ENCODE measurements at places on chromosomes 5 and 9.

GRCh38 chr5:143776951-143777350, 35.0 kb upstream of the HMHB1 start:
- no peak for DNase-seq

DNA sequence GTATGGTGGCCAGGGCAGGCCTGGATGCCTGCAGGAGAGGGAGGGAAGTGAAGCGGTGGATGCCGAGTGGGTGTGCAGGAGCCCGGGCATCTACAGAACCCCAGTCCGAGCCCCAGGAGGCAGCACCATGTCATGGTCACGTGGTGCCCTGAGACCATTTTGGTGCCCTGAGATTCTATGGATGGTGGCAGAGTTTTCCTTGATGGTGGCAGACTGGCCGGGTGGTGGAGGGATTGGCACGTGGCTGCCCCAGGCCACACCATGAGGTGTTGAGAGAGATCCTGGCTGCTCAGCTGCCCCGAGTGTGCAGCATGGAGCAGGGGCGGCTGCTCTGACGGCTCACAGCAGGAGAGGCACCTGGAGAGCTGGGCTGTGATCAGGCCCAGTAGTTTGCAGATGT, 52.3 kb downstream of the SYK start:
- DNase-seq, result no peak

DNA sequence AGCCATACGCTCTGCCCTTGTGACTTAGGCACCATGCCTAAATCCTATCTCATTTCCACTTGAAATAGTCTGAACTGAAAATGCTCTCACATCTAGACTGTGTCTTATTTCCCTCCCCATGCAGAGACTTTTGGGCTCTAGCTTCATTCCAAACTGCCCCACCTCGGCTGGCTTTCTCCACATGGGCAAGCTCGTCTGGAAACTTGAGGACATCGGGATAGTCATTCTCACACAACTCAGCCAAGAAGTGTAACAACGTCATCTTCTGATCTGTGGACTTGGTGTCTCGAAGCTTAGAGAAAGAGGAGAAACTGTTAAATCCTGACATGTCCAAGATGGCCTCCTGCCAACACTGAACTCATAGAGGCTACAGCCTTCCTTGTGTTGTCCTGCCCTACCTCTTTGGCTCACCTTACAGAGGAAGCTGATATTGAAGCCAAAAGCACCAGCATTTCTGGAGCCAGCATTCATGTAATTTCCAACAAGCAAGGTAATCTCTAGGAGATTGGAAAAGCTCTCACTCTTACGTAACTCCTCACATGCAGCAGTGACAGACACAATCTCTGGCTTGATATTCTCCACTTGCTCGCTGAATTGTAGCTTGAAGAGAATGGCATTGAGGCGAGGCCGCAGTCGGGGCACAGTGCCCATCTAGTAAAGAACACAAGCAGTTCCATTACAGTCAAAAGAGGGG, 39.6 kb downstream of the PCDHGC5 start:
- DNase-seq, result no peak

DNA sequence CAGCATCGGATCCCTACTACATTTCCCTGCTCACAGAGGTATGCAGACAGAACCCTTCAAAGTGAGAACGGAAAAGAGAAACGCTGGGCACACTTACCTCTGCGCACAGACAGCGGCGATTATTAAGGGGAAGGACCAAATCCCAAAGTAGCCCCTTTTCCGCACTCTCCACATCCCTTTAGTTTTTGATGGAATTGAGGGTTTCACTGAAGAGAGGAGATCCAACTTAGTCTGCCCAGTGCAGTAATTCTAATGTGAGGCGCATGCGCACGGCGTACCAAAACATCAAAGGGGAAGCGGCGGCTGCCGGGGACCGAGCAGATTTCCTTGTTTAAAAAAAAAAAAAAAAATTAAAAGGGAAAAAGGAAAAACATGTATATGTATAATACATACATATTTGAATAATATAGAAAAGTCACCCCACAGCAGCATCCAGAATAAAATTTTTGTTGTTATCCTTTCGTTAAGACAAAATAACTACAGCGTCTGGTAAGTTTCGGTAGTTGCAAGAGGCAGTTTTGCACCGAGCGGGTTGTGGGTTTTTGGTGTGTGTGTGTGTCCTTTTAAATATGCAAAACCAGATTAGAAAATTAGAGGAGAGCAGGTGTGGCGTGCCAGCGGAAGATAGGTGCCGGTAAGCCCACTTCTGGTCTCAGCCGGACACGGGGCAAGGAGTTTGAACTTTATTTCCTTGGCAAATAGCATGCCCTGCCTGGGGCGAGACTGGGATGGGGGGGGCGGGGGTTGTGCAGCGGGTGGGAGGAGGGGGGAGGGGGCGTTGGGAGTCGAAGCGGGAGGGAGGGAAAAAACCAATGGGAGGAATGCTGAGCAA, at the start of gene GABRB2:
Gene GABRB2, minus strand, starts transcription at position 256 of the 832 bp plus-strand sequence. Its CDS starts 82 bp downstream, at position 174.
- DNase-seq, result peak; percentile 19

DNA sequence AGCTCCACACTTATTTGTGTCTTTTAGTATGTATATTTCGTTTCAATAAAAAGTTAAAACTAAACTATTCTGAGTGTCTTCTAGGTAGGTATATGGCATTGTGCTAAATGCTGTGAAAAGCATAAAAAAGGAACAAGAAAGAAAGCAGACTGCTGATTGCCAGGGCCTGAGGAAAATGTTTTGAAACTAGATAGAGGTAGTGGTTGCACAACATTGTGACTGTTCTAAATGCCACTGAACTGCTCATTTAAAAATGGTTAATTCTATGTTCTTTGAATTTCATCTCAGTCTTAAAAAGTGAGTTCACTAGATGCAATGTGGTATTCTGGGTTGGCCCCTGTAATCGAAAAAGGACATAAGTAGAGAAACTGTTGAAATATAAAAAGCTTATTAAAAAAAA, 2.6 kb upstream of the ALAD start:
- no peak for DNase-seq

DNA sequence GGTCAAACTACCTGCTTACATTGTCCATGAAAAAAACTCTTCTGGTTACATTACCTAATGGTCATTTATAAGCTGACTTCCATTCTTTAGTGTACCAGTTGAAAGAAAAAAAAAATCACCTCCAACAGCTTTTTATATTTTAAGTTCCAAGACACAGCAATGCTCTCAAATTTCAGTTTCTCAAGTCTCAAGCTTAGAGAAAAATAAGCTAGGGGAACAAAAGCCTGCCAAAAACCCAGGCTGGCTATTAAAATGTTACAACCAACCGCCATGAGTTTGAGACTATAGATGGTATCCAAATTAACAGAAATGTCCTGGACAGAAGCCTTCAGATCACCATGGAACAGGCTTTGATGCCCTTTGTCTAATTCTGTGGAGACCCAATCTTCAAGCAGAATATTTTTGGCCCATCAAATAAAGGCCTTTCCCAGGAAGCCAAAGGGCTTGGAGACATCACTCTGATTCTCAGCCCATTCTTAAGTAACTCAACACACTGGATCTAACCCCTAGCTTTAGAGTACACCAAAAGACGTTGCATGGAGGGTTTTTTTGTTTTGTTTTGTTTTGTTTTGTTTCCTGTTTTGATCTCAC, 343.7 kb downstream of the GLIS3 start:
- no peak for DNase-seq

DNA sequence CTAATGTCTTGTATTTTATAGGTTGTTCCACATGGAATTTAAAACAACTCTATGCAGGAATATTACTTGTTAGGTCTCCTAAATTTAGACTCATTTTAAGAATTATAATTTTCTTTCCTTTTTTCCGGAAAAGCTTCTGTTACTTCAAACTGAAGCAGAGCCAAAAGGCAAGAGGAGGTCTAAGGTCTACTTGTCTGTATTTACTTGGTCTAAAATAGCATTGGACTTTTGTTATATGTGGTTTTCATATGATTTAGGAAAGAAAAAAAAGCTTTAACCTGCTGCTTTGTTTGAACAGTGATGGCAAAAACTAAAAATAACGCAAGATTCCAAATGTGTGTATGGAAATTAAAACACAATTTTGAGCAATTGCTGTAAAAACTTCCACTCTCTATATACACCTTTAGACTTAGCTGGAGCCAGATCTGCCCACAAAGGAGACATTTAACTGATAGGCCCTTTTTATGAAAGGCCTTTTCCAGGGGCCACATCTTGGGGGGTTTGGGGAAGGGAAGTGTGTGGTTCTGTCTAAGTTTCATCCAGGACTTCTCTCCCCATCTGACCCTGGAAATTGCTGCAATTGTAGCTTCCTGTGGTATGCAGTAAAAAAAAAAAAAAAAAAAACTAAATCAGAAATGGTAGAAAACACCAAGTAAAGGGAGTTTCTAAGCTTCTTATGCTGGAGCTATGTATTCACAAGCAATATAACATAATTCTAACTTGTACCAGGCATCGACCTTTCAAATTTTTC, 307.7 kb upstream of the MEF2C start:
- no peak for DNase-seq

DNA sequence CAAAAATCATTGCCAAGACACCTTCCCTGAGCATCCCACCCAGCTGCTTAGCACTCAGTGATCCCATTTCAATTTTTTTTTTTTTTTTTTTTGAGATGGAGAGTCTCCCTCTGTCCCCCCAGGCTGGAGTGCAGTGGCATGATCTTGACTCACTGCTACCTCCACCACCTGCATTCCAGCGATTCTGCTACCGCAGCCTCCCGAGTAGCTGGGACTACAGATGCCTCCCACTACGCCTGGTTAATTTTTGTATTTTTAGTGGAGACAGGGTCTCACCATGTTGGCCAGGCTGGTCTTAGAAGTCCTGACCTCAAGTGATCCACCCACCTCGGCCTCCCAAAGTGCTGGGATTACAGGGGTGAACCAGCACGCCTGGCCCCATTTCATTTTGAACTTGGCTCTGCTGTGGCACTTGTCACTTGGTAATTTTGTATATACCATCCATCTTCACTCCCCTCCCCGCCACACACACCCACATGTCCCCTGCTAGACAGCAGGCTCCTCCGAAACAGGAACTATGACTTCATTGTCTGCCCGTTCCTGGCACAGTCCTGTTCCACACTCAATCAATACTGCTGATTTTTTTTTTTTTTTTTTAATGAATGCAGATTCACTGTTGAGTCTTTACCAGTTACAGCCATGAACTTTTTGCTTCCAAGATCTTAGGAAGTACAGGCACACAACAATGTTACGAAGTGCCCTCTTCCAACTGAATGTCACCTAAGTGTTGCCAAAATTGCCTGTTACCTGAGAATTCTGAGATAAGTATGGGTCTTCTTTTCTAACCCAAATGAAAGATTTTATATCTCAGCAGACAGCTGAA, 17.3 kb upstream of the ZBTB34 start:
- DNase-seq, result no peak

DNA sequence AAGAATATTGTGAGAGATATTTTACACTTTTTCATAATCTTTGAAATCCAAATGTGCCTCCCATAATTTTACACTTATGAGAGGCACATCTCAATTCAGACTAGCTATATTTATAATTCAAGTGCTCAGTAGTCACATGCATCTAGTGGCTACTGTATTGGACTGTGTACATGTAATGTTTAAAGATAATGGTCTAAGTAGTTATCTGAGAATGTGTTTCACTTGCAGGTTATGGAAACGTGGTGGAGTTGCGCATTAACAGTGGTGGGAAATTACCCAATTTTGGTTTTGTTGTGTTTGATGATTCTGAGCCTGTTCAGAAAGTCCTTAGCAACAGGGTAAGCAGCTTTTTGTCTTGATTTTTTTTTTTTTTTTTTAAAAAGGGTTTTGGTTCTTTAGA, 28.8 kb downstream of the G3BP1 start:
- DNase-seq, result no peak

GRCh38 chr5:55540525-55540924, 5.8 kb upstream of the PLPP1 start:
- DNase-seq, result no peak

GRCh38 chr9:121783111-121783510, 131.7 kb downstream of the DAB2IP start:
- no peak for DNase-seq

GRCh38 chr5:108315829-108316228, 66.1 kb downstream of the FBXL17 start:
- DNase-seq, result no peak

DNA sequence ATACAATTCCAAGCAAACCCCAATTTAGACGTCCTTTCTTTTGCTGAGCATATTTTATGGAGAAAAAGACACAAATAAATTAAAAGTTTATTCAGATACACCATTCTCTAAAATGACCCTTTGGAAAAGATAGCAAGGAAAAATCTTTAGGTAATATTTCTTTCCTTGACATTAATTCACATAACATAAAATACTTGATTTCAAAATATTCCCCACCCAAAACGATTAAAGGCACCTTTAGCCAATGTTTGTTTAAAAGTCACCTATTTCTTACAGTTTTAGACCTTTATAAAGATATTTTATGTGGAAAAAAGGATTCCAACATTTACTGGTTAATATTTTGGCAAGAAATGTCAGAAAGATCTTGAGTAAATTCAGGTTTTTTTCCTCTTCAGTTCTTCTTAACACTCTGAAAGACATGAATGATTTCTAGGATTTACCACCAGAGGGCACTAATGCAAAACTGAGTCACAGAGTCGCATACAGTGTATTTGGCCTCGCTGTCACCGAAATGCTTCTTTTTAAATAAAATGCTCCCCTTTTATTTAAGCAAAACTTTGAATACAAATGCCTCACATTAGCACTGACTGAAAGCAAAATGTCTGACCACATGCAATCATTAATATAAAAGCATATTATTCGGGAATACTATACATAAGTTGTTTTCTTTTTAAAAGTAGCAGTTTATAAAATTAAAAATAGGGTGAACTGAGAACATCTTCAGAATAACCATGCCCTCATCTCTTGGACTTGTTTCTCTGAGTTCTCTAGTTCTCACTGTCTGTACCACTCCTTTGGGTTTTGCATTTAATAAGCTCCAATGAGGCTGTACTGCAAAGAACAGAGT, 122.5 kb downstream of the SLC1A3 start:
- no peak for DNase-seq

DNA sequence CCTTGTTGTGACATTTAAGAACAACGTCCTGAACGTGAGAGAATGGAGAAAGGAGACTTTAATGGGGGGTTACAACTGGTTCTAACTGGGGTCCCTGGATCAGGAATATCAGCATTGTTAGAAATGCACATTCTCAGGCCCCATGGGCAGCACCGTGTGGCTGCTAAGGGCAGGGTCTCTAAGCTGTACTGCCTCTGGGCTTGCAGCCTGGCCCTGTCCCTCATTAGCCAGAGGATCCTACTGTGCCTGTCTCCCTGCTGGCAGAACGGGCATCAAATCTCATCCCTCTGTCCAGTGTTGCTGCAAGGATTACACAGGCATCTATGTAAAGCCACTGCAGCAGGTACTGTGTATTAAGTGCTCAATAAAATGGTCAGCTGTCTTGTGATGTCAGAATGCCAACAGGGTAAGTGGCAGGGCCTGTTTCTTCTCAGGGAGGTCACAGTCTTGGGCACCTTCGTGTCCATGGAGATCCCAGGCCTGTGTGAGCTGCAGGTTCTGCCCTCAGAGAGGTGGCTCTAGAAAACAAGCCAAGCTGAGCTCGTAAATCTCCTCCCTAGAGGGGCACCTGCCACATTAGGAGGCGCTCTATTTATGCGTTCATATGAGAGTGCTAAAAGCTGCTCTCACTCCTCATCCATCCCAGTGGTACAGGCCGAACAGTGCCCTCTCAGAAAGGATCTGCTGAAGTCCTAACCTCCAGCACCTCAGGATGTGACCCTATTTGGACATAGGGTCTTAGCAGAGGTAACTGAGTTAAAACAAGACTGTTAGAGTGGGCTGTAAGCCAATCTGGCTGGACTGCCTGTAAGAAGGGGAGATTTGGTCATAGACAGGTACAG, 210.5 kb downstream of the GADD45G start:
- DNase-seq, result no peak
